NCI-H1105 (cell line): ENCODE measurements at places on chromosomes 16 and 17.

DNA sequence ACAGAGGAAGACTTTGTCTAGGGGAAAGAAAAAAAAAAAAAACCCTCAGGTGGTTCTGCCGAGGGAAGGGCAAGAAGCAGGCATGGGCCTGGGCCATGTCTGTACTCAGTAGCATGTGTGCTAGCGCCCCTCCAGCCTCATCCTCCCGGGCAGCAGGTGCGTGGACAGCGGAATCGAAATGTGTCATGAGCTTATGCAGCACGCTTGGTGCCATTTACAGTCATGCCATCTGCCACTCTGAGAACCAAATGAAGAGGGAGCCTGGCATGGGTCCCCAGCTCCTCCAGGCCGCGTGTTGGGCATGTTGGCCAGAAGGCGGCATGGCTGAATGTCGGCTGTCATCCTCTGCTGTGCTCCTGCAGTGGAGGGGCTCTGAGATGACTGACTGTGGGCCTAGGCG, 31.4 kb downstream of the CRAMP1 start:
- DNase-seq = no peak

GRCh38 chr17:38543403-38544174, 62.2 kb downstream of the SRCIN1 start:
- no peak for DNase-seq

GRCh38 chr17:77256710-77257109, 115.9 kb downstream of the SEC14L1 start:
- no peak for DNase-seq

- DNase-seq = no peak
Measured at GRCh38 chr17:32976605-32977004, 15.0 kb upstream of the SPACA3 start.
